ENCODE measurements at places on chromosomes 4 and X.

DNA sequence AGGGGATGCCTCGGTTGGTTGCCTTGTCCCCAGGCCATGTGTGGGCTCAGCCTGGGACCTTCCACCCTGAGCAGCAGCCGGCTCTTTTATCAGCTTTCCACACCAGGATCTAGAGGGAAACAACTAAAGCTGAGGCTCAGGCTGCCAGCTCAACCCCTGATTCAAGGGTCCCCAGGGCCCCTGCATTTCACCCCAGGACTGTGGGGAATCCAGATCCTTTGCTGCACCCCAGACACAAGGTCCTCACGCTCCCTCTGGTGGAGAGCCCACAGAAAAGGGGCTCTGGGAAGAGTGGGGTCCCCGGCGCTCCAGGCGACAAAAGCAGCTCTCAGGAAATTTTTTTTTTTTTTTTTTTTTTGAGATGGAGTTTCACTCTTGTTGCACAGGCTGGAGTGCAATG is 64.3 kb downstream of the ZFYVE28 start:
- no peak for DNase-seq

- DNase-seq, result no peak
Observed at GRCh38 chr4:47486231-47486673, 1.2 kb downstream of the ATP10D start.

GRCh38 chr4:5156682-5157081 is 105.4 kb downstream of the STK32B start:
- no peak for DNase-seq

GRCh38 chr4:93031431-93032098 is 727.8 kb downstream of the GRID2 start:
- no peak for DNase-seq

- no peak for DNase-seq
Observed at GRCh38 chr4:68592673-68593072, 16.6 kb upstream of the UGT2B17 start.

DNA sequence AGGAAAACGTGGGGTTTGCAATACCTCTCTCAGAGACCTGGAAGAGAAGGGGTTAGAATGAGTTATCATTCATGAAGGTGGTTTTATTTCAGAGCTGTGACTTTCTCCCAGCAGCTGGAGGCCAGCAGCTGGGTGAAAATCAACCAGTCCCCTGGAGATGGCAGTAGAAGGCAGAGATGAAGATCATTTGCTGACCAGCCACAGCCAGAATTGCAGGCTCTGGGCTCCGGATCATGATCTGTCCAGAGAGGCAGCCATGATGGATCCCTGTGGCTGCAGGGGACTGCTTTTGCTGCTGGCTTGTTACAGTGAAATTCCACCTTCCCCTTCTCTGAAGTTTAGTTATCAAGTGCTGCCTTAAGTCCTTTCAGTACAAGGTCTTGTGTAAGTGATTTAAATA is 46.9 kb upstream of the TAB3 start:
- no peak for DNase-seq

- DNase-seq, result no peak
Observed at GRCh38 chr4:70197842-70198241, 2.3 kb downstream of the ODAM start.

- DNase-seq, result no peak
Observed at GRCh38 chrX:17459008-17459611, 84.1 kb downstream of the NHS start.

- DNase-seq, result no peak
Observed at GRCh38 chr4:142377342-142378091, 468.6 kb downstream of the INPP4B start.

GRCh38 chrX:14291666-14292500 is 237.5 kb upstream of the GLRA2 start:
- DNase-seq, result no peak

DNA sequence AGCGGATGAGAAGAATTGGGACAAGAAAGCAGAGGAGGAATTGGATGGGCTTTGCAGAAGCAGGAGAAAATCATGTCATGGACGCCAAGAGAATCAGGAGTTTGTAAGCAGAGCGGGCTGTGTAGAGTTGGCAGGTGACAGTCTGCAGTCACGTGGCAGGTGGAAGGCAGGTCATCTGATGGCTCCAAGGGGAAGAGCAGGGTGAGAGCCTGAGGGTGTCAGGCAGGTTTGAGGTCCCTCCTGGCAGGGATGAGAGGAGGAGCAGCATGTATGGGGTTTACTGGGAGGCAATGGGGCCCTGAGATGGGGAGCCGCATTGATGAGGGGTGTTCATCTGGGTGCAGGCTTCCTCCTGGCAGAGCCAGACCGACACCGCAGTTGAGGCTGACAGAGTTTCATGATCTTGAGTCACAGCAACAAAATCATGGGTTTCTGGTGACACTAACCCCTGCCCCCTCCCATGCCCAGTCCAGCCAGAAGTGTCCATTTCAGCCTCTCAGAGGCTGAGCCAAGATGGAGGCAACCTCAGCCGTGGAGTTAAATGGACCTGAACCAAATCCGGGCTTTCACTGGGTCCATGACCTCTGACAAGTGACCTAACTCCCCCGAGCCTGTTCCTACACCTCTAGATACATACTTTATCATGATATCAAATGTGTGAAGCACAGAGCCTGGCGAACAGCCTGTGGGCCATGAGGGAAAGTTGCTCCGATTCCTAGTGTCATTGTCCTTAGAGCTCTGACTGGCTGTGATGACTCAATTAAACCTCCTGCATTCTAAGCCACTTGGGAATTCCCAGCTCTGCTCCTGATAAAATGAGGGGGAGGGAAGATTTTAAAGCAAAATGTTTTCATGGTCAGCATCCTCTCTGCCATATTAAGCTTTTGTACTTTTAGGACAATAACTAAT is 36.1 kb downstream of the EVC start:
- no peak for DNase-seq

DNA sequence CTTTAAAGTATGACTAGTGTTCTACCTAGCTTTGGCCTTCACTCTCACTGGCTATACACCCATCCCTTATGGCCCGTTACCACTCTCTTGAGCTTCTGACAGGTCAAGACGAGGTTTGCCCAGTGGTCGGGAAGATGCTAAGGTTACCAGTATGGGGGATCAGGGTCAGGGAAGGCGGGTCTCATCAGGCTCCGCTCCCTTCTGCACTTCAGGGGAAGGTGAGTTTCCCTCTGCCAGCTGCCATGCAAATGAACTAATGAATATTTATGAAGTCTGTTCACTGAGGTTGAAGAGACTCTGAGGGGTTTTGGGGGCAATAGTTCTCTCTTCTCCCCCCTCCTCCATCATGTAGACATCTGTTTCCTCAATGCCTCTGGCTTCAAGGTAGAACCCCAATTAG is 6.6 kb downstream of the EFNB1 start:
- DNase-seq, result no peak

DNA sequence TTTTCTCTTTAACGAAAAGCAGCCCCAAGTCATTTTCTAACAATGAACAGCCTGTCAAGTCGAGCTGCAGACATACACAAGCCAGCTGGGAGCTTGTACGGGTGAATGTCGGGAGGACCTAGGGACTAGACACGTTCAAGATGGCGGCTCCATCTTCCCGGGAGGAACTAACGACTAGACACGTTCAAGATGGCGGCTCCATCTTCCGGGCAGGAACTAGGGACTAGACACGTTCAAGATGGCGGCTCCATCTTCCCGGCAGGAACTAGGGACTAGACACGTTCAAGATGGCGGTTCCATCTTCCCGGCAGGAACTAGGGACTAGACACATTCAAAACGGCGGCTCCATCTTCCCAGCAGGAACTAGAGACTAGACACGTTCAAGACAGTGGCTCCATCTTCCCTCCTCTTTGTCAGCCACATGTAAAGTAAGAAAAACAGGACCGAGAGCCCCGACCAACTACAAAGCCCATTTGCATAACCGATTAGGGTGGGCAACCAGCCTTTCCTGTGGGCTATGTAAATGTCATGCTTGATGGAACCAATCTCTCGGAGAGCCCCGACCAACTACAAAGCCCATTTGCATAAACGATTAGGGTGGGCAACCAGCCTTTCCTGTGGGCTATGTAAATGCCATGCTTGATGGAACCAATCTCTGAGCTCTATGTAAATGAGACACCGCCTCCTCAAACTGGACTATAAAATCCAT is 175.5 kb downstream of the DHRSX start:
- no peak for DNase-seq

- no peak for DNase-seq
Observed at GRCh38 chr4:183806341-183806740, 98.8 kb upstream of the STOX2 start.

GRCh38 chrX:29348288-29348687 is 761.0 kb downstream of the IL1RAPL1 start:
- no peak for DNase-seq

- DNase-seq, result no peak
Observed at GRCh38 chr4:86092684-86093083, 267.2 kb downstream of the MAPK10 start.

GRCh38 chr4:24514808-24515207 is 69.5 kb downstream of the DHX15 start:
- DNase-seq, result no peak

- DNase-seq, result no peak
Observed at GRCh38 chrX:48456628-48457331, 13.3 kb downstream of the SLC38A5 start.

GRCh38 chr4:99614491-99614890 is 39.9 kb downstream of the MTTP start:
- DNase-seq, result no peak

DNA sequence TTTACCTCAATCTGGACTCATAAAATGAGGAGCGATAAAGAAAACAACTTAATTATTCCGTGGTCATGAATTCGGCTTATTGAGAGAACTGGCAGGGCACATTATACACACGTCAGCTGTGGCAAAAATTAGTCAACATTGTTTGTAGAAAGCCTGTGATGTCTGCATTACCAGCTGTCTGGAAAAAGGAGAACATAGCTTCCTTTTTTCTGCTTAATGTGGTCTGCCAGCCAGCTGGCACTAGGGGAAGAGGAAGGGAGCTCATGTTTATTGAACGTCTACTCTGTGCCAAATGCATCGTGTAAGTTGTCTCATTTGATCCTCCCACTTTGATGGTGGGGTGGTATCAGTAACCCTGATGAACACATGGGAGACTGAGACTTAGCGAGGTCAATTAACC is 367.6 kb downstream of the ARHGAP24 start:
- no peak for DNase-seq

Data from stimulated activated CD8-positive, alpha-beta memory T cell treated with anti-CD3 and anti-CD28 coated beads, Interleukin-2, amount 100 ng/mL, for 1 hour (primary cell).